ENCODE measurements at places on chromosomes 1 and 21. TPM values are rescaled to one million over a fixed set of nuclear protein-coding genes. Genes with fewer than 3 reads are reported as not detected.

The PSMB2 gene
- 39.3 TPM for total RNA-seq

The PTGFRN gene
- 11.9 TPM for total RNA-seq

The CYP4X1 gene
- total RNA-seq, result 2.4 TPM

The TOR1AIP1 gene
- total RNA-seq, result 22.2 TPM

The MAB21L3 gene
- 0.63 TPM for total RNA-seq

DNA sequence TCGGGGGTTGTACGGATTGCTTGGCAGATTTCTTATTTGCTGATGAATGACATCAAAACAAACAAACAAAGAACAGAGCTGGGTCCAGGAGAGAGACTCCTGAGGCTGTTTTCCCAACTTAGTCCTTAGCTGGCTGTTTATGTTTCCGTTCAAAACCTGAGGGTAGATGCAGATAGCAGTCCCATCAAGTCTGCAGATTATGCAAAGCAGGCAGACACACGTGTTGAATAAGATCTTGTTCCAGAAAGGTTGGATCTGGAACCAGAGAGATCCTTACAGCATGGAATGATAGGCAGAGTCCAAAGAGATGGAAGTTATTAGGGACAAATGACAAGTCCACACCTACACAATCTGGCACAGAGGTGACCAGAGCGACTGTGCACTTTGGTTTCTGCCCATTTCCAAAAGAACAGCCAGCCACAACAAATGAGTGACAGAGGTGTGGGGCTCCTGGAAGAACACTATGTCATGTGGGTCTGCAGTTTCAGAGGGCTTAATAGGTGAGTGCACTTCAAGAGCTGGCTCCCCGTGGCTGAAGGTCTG, 65.5 kb downstream of the MAN1C1 start:
- peak; percentile 83 for DNase-seq

DNA sequence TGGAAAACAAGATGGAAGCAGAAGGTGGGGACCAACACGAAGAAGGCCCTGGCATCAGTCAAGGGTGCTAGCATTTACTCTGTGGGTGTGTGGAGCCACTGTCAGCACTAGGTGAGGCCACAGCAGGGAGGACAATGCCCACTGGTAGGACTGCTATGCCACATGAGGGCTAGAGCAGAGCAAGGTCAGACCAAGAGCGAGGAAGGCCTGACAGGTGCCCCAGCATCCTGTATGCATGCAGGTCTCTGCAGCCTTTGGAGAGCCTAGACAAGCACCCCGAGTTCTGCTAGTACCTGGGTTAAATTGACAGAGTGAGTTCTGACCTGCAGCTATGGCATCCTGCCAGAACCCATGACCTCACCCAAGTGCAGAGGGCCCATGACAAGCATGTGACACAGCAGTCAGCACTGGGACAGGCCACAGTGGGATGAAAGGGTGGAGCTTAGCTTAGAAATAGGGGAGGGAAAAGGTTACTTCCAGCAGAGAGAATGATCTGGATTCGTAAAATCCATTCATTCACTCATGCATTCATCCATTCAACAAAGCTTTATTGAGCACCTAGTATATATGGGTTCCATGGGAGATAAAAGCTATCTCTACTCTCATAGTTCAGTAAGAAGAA, 9.0 kb upstream of the CSF1 start:
- DNase-seq, result peak; percentile 77

DNA sequence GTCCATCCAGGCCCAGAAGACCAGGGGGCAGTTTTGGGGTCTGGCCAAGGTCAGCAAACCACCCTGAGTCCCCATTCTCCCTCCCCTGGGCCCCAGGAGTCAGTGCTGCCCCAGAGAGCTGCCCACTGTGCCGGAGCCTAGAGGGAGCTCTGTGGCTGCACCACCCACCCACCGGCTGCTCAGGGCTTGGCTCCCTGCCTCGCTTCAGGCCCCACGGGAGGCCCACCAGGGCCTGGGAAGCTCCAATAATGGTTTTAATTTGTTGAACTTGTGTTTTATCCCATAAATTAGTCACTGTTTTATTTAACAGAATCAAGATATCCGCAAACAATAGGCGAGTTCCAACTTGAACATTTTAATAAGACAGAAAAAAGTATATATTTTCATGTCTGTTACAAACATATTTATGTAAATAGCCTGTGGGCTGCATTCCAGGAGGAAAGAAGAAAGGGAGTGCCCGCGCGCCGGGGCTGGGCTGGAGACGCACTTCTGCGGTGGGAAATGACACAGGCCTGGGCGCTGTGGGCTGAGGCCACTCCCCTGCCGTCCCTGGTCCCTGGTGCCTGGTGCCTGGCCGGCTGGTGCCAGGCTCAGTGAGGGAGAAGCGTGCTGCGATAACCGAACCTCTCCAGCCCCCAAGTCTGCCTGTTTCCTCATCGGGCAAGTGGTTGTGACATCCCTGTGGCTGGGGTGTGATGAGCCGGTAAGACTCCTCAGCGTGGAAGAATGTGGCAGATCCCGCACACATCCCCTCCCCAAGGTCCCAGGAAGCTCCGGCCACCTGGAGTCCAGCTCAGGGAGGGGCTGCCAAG, 160.5 kb downstream of the PEX14 start:
- no peak for DNase-seq

- no peak for DNase-seq
Observed at GRCh38 chr21:21387916-21388315, 389.7 kb downstream of the NCAM2 start.

DNA sequence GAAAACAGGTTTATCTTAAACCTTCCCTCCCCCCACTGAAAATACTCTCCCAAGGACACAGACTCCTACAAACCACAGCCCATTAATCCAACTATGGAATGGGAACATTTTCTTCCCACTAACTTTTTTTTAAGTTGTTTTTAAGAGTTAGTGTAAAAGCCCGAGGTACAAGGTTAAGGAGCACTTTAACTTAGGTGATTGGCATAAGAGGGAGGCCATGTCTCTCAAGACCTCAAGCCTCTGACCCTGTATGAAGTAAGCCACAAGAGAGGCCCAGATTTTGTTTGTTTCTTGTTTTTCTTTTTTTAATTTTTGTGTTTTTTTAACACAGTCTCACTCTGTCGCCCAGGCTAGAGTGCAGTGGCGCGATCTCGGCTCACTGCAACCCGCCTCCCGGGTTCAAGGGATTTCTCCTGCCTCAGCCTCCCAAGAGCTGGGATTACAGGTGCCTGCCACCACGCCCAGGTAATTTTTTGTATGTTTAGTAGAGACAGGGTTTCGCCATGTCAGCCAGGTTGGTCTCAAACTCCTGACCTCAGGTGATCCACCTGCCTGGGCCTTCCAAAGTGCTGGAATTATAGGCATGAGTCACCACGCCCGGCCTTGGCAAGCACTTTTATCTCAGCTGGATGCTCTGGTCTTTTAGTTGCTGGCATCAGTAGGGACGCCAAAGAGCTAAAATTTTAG, 14.4 kb downstream of the ARMH1 start:
- DNase-seq, result no peak

GRCh38 chr1:230057100-230057499, 9.9 kb upstream of the GALNT2 start:
- no peak for DNase-seq

GRCh38 chr1:62689524-62689923, 1.3 kb upstream of the DOCK7 start:
- DNase-seq, result no peak

DNA sequence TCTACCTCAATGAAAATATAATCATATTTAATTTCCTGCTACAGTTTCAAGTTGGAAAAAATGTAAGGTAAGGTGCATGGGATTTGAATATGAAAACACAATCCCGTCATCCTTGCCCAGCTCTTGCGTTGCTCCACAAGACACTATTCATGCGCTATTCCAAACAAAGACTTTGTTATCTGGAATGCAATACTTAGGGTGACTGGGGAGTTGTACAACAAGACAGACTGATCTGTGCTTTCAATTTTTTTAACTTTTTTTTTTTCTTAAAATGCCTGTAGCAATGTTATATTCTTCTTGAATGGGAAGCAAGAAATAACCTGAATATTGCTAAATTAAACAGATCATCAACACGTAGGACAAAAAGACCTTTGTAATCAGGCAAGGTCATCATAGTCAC, 1077.2 kb downstream of the TTLL7 start:
- no peak for DNase-seq

GRCh38 chr1:89089962-89090361, 25.0 kb upstream of the GBP1 start:
- no peak for DNase-seq

DNA sequence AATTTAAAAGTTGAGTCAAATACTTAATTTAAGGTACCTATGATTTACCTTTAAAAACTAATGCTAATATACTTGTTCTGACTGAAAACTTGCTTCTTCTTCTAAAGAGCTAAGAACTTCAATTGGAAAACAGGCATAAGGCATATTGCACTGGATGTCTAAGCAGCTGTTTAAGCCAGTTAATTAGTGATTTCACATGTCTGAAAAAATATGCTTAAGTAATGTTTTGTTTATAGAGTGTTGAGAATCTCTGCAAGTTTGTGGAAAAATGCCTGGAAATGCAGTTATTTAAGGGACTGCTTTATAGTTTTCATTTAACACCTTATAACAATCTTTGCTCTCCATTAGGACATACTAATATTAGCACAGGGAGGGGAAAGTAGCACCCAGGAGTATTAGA, 28.2 kb downstream of the UBE2U start:
- no peak for DNase-seq

- DNase-seq, result no peak
Observed at GRCh38 chr1:37765916-37766664, 1.2 kb upstream of the EPHA10 start.

DNA sequence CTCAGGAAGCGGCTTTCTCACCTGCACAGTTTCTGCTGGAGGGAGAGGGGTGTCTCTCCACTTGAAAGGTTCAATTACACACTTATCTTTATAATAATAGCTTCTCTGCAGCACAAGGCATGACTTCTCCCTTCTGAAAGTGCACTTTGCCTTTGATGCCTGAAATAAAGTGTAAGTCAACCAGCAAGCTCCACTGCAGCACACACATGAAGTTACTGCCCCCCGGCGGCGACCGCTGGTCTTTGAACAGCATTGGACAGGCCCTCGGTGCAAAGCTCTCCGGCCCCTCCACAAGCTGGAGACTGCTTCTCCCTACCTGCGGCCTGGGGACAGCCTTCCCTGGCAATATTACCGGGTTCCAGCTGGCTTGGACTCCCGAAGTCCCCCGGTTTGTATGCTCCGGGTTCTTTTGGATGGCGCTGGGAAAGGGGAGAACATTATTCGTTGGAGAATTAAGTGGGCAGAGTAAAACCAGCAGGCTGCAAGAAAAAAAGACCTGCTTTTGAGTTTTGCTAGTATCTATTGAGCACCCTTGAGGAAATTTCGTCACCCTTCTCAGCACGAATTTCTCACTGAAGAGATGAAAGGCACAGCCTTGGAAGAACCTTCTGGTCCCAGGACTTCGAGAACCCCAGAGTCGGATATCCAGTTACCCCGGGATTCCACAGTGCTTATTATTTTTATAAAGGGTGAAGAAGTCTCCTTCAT, 11.8 kb downstream of the RCAN1 start:
- DNase-seq, result peak; percentile 82

- DNase-seq, result no peak
Observed at GRCh38 chr1:9143250-9143649, 14.3 kb upstream of the GPR157 start.

- DNase-seq, result no peak
Observed at GRCh38 chr1:3063379-3064295, 5.4 kb upstream of the PRDM16 start.

DNA sequence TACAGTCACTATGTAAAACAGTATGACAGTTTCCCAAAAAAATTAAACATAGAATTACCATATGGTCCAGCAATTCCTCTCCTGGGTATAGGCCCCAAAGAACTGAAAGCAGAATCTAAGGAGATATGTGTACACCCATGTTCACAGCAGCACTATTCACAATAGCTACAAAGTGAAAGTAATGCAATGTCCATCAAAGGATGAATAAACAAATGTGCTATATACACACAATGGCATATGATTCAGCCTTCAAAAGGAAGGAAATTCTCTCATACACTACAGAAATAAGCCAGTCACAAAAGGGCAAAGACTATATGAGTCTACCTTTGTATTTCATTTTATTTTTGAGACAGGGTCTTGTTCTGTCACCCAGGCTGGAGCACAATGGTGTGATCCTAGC, 120.4 kb downstream of the TOMM20 start:
- no peak for DNase-seq

DNA sequence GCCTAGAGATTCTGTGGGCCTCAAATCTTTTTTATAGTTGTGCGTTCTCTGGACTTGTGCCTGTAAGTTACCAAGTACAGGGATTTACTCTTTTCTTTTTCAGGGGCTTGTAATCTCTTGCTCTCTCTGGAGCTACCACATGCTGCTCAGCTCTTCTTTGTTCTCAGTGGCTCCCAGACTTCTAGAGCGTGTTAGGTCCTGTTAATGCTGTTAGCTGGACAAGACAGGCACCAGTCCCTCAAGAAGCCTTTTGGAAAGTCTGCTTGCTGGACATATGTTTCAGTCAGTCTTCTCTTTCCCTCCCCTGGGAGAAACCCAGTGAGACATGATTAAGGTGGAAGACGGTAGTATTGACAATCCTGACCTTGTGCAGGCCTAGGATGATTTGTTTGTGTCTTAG, 29.4 kb downstream of the KCNK2 start:
- DNase-seq, result no peak

- DNase-seq, result no peak
Observed at GRCh38 chr1:175675017-175675416, 68.4 kb downstream of the TNR start.

GRCh38 chr1:162941024-162941423, 80.0 kb upstream of the CCDC190 start:
- no peak for DNase-seq

GRCh38 chr1:155979597-155980343, 1.4 kb upstream of the ARHGEF2 start:
- DNase-seq, result no peak

DNA sequence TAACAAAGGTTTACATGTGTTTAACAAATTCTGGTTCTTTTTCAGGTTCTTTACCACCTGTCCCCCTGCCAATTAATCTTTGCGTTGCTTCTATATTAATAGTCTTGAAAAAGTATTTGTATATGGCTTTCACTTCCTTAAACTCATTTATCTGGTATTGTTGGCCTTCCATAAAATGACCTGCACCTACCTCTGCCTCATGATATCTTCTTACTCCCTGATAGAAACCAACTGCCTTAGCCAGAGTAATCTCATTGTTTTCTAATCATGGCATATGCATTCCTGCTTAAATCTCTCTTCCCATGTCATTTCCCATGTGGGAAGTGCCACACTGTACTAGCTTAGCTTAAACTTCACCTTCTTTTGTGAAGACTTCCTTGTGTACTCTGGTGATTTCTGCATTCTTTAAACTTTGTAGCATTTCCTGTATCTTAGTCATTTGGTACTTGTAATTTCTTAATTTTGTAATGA, 8.7 kb downstream of the SMG7 start:
- DNase-seq, result no peak

DNA sequence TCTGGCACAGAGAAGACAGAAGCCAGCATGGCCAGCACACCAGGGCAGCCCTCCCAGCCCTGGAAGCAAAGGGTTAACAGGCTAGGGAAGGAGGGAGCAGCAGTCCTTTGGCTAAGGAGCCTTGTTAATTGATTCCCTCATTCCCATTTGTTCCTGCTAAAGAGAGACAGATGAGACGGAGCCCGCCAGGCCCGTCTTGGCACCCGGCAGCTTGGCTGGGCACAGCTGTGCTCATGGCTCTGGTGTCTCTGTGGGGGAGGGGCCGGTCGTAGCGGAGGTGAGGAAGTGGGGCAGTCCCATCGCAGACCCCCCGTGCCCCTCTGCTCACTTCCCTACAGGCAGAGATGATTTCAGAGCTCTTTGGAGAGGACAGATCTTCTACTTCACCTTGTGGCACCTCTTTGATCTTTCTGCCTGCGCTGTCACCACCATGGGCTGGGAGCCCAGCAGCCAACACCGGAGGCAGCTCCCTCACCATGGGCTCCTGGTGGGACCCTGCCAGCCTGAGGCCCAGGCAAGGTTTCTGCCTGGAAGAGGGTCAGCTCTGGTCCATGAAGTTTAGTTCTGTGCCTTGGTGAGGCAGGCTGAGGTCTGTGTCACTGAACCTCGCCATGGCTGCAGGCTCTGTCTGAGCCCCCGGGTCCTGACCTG, 38.0 kb downstream of the FOXO6 start:
- DNase-seq, result no peak

All from left lobe of liver (tissue), 2 donors.